ENCODE measurements at places on chromosomes 2 and 18.

DNA sequence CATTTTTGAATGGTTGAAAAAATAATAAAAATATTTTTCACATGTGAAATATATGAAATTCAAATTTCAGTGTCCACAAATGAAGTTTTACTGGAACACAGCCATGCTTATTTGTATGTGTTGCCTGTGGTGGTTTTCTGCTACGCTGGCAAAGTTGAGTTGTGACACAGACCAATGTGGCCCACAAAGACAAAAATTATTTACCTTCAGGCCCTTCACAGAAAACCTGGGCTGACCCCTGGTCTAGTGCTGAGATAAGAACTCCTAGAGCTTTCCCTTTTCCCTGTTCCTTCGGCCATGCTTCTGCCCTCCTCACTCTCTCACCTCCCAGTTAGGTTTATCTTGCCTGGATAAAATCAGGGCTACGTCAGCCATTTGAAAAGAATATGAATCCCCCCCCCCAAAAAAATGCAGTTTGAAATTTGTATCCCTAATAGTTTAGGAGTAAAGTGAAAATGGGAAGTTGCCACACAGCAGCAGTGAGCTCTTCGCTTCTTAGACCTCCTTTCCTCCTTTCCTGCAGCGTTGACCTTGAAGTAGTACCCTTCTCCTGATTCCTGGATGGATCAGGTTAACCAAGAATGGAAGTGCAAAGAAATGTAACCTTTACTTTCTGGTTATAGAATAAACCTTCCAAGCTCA, 91.0 kb downstream of the LIMS1 start:
- no peak for DNase-seq

GRCh38 chr2:8926356-8926755, 77.1 kb downstream of the MBOAT2 start:
- DNase-seq, result no peak

- no peak for DNase-seq
These were observed 215.5 kb downstream of the LNPK start for GRCh38 chr2:175786471-175787124.

- peak; percentile 49 for DNase-seq
These were observed 82.9 kb downstream of the GRB14 start for GRCh38 chr2:164538240-164538866.

- DNase-seq, result no peak
These were observed 174.1 kb upstream of the ZFP36L2 start for GRCh38 chr2:43400508-43400907.

DNA sequence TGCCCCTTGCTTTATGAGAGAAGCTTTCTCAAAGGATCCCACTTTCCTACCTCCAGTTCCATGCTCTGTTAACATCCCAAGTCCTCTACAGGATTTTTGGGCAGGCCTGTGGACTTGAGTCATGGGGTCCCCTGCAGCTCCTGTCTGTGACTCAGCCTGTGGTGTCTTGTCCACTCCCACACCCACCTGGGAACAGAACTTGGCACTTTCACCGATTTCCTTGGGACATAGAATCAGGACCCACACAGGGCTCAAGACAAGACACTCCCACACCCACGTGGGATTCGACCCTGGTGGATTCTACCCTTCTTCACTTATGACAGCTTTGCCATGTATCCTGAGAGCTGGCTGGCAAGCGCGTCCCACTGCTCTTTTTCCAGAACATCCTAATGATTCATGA, 30.7 kb upstream of the HDAC4 start:
- no peak for DNase-seq

- no peak for DNase-seq
These were observed 114.7 kb downstream of the GALNT14 start for GRCh38 chr2:31023541-31023940.

DNA sequence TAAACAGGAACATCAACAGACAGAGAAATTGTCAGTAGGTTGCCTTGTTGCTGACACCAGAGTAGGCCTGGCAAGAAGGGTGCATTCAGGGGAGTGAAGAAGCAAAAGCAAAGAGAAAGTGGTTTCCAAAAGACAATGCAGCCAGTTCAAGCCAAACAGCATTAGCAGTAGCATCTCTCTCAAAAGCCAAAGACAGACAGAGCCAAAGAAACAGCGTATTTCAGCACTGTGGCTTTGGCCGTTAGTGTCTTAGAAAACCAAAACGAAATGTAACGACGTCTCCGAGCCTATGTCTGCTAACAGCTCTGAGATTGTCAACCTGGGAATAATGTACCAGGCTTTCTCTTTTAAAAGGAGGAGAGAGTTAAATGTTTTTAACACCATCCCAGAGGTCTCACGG, 178.6 kb downstream of the NRP2 start:
- DNase-seq, result no peak

DNA sequence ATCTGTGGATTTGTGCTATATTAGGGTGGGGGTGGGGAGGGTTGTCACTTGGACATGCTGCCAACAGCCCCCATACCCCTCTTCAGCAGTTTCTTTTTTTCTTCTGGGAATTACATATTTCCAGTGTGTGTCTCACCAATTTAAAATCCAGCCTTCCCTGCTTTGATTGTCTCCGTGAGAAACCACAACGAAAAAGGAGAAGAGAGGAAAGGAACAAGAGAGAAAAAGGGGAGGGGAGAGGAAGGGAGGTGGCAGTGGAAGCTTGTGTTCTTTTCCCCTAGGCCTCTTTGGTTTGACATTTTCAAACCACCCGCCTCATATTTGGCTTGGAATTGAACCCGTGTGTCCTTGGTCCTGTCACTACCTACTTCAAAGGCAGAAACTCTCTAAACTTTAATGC, 860 bp downstream of the CTNNA2 start:
- peak; percentile 2 for DNase-seq

DNA sequence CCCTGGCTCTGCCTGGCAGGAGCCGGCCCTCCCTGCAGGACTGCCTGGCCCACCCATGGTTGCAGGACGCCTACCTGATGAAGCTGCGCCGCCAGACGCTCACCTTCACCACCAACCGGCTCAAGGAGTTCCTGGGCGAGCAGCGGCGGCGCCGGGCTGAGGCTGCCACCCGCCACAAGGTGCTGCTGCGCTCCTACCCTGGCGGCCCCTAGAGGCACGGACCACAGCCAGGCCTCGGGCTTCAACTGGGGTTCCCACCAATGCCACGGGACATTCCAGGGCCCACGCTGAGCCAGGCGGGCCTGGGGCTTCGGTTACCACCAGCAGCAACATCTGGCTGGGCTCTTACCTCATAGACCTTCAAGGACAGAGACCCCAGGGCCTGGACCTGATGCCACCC, 6.1 kb upstream of the GMPPA start:
- DNase-seq, result no peak

DNA sequence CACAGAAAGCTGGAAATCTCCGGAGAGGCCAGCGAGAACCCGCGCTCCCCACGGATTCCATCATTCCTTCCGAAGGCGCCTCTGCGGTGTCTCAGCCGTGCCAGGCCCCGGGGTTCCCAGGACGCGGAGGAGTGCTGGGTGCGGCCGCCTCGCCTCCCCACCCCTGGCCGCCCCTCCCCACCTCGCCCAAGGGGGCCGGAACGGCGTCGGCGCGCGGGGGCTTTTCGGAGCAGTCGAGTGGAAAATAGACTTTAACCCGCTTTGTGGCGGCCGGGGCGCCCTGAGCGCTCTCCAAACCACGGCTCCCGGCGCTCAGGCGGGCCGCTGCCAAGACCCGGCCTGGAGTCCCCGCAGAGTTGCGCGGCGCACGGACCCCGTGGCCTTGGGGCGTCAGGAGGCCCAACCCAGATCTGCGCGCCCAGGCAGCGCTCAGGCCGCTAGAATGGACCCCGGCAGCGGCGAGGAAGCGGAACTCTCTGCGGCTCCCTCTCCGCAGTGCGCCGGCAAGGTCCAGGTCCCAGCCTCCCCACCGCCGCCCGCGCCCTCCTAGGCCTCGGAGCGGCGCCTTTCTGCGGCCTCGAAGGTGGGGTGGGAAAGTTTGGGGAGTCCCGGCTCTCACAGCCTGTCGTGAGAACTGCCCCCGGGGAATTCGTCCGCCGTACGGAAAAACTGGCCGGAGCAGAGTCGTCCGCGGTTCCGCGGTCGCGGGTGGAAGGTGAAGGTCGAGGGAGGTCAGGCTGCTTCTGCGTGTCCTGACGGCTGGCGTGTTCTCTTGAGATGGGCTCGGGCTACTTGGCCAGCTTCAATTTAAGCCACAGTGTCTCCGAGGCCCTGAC, 1.2 kb upstream of the EMX1 start:
- no peak for DNase-seq

DNA sequence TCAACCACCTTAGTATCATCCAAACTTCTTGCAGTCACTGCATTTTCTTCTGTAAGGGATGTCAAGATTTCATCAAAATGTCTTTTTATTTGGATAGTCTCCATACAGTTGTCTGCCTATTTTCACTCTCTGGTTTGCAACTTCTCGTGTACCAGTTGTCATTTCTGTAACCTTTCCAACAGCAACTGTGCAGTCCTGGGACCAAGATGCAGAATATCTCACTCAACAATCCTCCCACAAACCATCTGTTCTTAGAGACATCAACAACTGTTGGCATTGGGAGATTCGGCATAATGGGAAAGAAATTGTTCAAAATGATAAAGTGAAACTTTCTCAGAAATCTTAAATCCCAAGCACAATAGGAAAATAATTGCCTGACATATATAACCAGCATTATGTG, 933.6 kb upstream of the SLC39A10 start:
- no peak for DNase-seq

DNA sequence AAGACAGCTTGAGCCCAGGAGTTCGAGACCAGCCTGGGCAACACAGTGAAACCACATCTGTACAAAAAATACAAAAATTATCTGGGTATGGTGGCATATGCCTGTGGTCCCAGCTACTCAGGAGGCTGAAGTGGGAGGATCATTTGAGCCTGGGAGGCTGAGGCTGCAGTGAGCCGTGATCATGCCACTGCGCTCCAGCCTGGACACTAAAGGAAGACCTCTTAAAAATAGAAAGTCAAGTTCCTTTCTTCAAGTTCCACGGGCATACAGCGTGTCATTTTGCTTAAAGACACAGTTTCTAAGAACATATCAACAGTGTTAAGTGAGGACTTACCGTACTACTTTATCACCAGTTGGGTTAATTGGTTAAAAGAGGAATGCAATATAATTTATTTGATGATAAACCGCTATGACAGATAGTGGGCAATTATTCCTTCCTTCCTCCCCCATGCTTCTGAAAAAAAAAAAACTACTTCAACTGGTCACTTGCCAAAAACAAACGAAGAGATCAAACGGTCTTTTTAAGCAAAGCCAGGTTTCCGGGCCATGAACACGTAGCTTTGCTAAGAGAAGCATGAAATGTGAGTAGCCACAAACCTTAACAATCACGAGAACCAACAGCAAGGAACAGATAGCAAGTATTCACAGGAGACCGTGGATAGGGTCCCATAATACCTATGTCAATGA, 21.4 kb downstream of the AP1S3 start:
- DNase-seq, result no peak

- no peak for DNase-seq
These were observed 1.4 kb downstream of the RMC1 start for GRCh38 chr18:23504720-23505119.

GRCh38 chr2:236334122-236334876, 70.1 kb upstream of the ASB18 start:
- DNase-seq, result no peak

GRCh38 chr2:11775384-11775783, 29.0 kb downstream of the LPIN1 start:
- DNase-seq, result no peak

- DNase-seq, result no peak
These were observed 224.0 kb upstream of the NCKAP5 start for GRCh38 chr2:133792223-133792622.

- no peak for DNase-seq
These were observed 290.8 kb upstream of the CXCR4 start for GRCh38 chr2:136408795-136409194.

GRCh38 chr18:50401888-50402287, 27.0 kb downstream of the SKA1 start:
- DNase-seq, result peak; percentile 58

- peak; percentile 26 for DNase-seq
These were observed 63.8 kb downstream of the HAUS1 start for GRCh38 chr18:46167971-46168370.

DNA sequence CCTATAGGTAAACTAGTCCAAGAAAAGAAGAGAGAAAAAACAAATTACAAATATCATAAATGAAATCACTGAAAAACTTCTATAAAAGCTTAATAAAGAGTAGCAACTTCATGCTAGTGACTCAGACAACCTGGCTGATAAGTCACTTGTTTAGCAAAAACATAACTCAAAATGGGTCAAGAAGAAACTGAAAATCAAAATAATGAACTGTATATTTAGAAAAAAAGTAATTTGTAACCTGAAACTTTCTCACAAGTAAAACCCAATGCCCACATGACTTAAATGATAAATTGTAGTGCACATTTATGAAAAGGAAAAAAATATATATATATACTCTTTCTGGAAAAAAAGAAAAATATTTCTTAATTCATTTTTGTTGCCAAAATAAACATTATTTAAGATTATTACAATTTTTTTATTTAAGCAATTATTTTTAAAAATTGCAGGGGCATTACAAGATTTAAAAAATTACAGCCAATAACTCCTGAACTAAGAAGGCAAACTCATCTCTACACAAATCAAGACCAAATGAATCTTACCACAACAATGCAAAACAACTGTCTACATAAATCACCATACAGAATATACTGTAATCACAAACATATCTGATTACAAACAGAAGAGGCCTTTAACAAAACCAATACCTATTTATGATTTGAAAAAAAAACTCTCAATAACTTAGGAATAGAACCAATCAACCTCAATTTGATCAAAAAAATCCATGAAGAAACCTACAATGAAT, 406.3 kb downstream of the CDH7 start:
- DNase-seq, result no peak

DNA sequence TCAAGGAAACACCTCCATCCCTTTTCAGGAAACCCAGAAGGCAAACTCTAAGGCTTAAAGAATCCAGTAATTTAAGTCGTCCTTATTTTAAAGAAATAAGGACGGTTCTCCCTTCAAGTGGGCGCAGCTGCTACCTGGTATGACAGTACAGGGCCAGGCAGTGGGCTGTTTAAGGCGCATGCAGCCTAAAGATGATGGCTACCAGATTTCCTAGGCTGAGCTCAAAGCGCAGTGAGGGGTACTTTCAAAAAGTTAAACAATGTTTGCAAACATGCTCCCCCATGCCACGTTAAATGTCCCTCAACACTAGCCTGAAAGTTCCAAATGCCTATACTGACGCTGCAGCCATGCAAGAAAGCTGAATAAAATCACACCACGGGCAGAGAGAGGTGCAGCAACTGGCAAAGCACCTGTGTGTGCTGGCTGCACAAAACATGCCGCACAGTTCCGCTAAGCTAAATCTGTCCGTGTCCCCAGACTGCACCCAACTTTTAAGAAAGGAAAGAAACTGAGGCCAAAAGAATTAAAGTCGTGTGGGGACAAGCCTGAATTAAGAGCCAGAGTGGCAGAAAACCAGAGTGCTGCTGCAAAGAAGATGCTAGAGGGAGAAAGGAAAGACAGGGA, 583 bp downstream of the HIBCH start:
- DNase-seq, result peak; percentile 12
